ENCODE measurements at places on chromosomes 2 and 18. TPM values are rescaled to one million over a fixed set of nuclear protein-coding genes. Genes with fewer than 3 reads are reported as not detected.

DNA sequence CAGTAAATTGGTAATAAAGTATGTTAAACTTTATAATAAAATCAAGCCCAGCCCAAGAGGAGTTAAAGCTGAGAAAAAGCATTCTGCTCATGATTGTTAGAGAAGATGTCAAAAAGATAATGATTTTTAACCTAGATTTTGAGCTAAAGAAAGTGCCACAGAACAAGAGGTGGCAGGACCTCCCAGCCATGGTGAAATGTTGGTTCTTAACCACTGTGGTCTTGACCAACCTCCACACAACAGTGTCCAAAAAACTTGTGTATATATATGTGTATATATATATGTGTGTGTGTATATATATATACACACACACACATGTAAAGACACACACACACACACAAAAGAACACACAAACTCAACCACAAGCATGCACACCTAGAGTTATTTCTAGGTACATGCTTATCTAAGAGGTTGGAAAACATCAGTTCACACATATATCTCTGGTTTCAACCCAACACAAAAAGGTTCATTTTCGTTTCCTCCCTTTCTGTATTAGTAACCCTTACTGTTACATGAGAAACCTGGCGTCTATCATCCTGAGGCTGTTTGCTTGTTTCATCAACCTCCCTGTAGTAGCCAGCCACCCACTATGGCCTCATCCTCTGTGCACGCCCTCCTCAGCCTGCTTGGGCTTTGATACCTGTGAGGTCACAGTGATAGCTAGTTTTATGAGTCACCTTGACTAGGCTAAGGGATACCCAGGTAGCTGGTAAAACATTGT lies 631.8 kb upstream of the ID2 start:
- DNase-seq, result no peak

DNA sequence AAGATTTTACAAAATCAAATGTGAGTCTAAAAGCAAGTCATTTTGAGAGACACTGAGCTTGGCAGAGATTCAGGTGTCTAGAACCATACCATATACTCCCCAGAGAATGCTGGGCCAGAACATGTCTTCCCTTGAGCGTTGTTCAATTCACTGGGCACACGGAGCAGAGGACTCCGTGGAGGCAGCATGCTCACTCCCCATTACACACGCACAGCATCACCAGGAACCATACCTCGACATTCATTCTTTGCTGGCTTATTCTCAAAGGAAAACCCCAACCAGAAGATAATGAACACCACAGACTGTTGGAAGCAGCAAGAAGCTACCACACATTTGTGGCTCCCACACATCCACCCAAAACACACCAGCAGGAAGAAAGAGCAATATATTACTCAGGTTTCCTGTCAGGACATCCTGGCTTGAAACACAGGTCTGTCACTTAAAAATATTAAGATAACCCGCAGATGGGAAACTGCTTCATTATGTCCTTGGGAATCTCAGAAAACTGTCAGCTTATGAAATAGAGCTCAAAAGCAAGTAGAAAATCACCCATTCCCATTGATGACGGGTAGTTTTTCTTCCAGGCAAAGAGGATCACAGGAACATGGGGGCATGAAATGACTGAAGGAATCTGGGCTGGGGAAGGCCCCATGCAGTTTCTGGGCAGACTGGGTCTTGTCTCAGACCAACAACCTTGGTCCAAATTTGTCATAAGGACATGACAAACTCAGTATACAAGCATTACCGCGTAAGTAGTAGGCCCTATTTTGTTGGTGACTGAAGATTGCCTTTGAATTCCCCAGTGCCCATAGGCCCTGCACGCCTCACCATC lies 46.4 kb downstream of the PCBP1 start:
- no peak for DNase-seq

GRCh38 chr18:33741760-33742159 lies 163.7 kb downstream of the ASXL3 start:
- DNase-seq, result no peak

- no peak for DNase-seq
Measured at GRCh38 chr2:169260246-169260645, 102.1 kb downstream of the LRP2 start.

ABCG8 gene
- total RNA-seq, result not detected

LYG2 gene
- total RNA-seq, result not detected

SLC5A7 gene
- total RNA-seq, result 0.19 TPM

CNTNAP5 gene
- total RNA-seq, result not detected

All from aorta (tissue), 5 donors.